CD4-positive, CD25-positive, alpha-beta regulatory T cell (primary cell): ENCODE measurements at places on chromosomes 2 and 18. TPM values are rescaled to one million over a fixed set of nuclear protein-coding genes. Genes with fewer than 3 reads are reported as not detected.

- DNase-seq: no peak
These were observed 143.2 kb upstream of the ITGA6 start for GRCh38 chr2:172284209-172284608.

DNA sequence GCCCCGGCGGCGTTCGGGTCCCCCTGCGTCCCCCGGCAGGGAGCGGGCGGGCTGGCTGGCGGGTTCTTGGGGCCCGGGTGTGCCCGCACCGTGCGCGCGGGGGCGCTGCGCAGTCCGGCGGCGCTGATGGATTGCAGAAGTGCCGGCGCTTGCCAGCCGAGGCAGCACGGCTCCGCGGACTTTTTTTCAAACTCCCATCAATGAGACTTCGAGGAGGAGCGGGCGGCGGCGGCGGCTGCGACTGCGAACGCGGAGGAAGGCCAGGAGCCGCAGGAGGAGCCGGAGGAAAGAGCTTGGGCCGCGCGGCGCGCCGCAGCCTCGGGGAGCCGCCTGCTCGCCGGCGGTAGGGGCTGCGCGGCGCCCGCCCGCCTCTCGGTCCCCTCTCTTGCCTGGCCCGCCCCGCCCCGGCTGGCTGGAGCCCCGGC lies at the start of gene GLI2:
Gene GLI2 (plus strand): TSS at position 123 of the 425 bp plus-strand sequence. CDS start 61,453 bp downstream, outside the sequence.
- no peak for DNase-seq

DNA sequence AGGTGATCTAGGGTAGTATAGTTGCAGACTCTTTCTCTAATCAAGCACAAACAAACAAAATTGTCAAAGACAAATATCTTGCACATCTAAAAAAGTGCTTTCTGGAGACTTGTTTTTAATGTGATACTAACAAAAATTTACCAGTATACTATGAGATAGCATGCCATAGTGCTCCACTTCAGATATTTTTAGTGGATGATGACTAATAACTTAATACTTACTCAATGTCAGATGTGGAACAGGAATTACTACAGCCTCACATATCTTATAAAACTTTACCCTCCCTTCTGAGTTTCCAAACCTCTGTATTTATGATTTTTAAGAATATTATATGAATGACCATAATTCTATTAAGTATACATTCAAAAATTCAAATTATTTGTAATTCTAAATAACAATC lies 1162.0 kb upstream of the SLC39A10 start:
- DNase-seq: no peak

DNA sequence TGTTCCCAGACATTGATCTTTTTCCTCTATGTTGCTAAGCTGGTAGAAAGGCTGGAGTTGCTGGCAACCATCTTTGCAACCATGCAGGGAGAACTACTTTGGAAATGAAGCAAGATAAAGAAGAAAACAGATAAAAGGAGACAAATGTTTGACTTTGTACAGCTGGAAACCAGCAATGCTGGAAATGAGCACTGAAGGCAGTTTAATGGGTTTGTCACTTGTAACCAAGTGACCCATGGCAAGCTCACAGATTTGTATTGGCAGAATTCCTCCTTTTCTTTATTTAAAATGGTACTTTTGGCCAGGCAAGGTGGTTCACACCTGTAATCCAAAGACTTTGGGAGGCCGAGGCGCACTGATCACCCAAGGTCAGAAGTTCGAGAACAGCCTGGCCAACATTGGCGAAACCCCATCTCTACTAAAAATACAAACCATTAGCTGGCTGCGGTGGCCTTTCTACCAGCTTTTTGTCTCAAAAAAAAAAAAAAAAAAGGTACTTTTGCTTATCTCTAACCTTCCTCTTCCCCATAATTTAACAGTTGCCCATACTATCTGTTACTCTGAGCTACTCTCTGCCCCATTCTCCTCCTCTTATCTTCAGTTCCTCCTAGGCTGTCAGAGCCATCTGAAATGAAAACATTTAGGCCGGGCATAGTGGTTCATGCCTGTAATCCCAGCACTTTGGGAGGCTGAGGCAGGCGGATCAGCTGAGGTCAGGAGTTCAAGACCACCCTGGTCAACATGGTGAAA lies 2.0 kb upstream of the BOLA3 start:
- DNase-seq: no peak

- no peak for DNase-seq
These were observed 1275.2 kb upstream of the CRIM1 start for GRCh38 chr2:35080231-35080910.

GRCh38 chr2:156057647-156058046 lies 274.9 kb downstream of the NR4A2 start:
- no peak for DNase-seq

- no peak for DNase-seq
These were observed 1081.5 kb upstream of the ZEB2 start for GRCh38 chr2:145601361-145601925.

DNA sequence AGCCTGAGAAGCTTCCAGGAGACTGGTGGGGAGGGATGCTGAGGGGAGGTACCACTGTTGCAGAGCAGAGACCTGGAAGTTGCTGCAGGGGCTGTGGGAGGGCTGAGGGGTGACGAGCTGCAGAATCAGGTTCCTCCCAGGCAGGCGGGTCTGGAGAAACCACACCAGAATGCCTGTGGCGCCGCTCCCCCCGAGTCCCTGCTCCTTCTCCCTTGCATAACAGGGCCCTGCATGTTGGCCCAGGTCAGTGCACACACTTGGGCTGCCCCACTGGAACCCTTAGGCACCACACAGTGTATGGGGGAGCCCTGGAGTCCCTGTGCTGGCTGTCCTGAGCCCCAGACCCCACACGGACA lies 60.4 kb downstream of the ARL4C start:
- DNase-seq: no peak

DNA sequence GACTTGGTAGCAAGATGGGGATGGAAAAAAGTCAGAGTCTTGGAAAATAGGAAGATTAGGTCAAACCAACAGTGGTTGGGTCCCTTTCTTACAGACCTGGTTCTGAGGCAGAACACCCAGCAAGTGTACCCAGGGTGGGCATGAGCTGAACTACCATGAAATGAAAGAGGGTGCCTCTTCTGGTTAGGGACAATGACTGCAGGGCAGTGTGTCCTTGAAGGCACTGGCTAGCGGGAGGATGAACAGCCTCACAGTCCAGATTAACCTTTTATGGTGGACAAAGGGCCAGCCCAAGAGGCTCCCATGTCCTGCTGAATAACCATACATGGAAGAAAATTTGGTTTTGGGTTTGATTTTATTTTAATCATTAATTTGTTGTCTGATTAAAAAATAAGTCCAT lies 61.8 kb upstream of the CCDC85A start:
- no peak for DNase-seq

DNA sequence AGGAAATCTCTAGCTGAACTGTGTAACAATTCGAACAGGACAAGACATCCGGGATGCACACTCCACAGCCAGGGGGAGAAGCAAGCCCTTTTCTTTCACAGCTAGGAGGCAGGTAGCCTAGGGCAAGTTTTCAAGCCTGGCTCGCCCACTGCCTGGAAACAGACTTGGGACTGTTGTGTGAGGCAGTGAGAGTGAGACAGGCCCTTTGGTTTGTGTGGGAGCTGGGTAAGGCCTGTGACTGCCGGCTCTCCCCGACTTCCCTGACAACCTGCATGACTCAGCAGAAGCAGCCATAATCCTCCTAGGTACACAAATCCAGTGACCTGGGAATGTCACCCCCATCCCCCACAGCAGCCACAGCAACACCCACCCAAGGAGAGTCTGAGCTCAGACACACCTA lies 179.7 kb downstream of the WDPCP start:
- DNase-seq: no peak

ANKRD62 gene
- not detected for total RNA-seq

SPP2 gene
- not detected for total RNA-seq

BCL11A gene
- total RNA-seq: 2.0 TPM

HTRA2 gene
- 25.8 TPM for total RNA-seq
